ENCODE measurements at places on chromosomes 11 and 22. TPM values are rescaled to one million over a fixed set of nuclear protein-coding genes. Genes with fewer than 3 reads are reported as not detected.

The FOLH1 gene
- total RNA-seq = 14.0 TPM

The PICK1 gene
- 14.9 TPM for total RNA-seq

The C11orf86 gene
- not detected for total RNA-seq

The OR51B2 gene
- not detected for total RNA-seq

The SLC17A6 gene
- not detected for total RNA-seq

The MS4A7 gene
- total RNA-seq = 250 TPM

The WT1 gene
- total RNA-seq = 27.3 TPM

The GVQW3 gene
- 2.9 TPM for total RNA-seq

GRCh38 chr11:115475564-115475963 is 28.7 kb downstream of the CADM1 start:
- DNase-seq = no peak
- H3K4me3 ChIP-seq = no peak overlapping the region
- no peaks in the 10 kb centered on the region for H3K4me1 ChIP-seq
- no peaks in the 10 kb centered on the region for H3K36me3 ChIP-seq

DNA sequence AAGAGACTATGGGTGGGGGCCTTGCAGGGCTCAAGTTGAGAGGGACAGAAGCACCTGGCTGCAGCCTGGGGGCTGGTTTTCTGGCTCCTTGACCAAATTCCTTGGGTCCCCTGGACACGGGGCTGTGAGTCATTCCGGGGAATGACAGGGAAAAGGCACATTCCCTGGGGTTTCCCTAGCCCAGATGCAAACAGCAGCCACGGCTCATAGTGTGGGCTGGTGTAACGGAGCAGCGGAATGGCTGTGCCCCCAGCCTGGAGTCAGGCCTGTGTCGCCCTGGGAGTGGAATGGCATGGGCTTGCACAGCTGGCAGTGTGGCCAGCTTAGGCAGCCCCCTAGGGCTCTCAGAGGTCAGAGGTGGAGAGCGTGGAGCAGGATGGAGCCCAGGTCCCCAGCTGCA is 77.6 kb upstream of the KCNQ1OT1 start:
- no peak overlapping the region for H3K4me3 ChIP-seq
- H3K27ac ChIP-seq = no peak overlapping the region
- no peaks in the 10 kb centered on the region for H3K36me3 ChIP-seq
- DNase-seq = no peak

GRCh38 chr22:20606041-20606783 is 98.8 kb downstream of the MED15 start:
- peak; percentile 88 for DNase-seq
- peaks cover 11% of the 10 kb centered on the region for H3K4me1 ChIP-seq
- H3K36me3 ChIP-seq = no peaks in the 10 kb centered on the region
- no peak overlapping the region for H3K4me3 ChIP-seq
- H3K27me3 ChIP-seq = no peaks in the 10 kb centered on the region
- H3K27ac ChIP-seq = no peak overlapping the region

DNA sequence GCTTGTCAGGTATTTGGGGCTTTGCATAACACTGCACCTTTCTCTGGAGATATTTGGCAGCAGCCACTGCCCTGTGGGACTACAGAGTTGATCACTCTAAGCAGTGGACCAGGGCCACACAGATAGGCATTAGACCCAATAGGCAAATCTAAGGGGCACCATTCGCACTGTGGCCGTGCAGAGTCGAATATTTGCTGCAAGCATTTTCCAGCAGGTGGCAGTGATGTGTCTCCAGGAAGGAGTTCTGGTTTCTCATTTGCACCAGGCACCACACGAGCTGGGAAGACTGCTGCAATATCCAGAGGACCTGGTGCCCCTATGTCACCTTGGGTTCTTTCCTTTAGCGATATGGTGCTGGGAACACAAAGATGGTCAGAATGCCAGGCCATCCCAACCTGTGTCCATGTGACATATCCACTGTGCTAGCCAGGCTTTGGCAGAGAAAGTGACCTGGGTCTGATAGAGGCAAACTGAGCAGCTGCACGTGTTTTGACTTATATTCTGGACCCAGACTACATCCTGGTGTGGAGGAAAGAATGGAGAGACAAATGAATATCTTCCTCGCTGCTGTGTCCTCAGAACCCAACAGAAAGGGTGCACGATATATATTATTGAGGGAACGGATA is 318.7 kb downstream of the BUD13 start:
- no peaks in the 10 kb centered on the region for H3K36me3 ChIP-seq
- no peaks in the 10 kb centered on the region for H3K4me1 ChIP-seq
- H3K27me3 ChIP-seq = no peaks in the 10 kb centered on the region
- H3K27ac ChIP-seq = no peak overlapping the region
- no peak overlapping the region for H3K4me3 ChIP-seq

- no peak overlapping the region for H3K27ac ChIP-seq
- H3K36me3 ChIP-seq = no peaks in the 10 kb centered on the region
- no peak for DNase-seq
- H3K4me1 ChIP-seq = no peaks in the 10 kb centered on the region
- no peak overlapping the region for H3K4me3 ChIP-seq
Observed at GRCh38 chr22:44247923-44248892, 64.5 kb downstream of the SHISAL1 start.

DNA sequence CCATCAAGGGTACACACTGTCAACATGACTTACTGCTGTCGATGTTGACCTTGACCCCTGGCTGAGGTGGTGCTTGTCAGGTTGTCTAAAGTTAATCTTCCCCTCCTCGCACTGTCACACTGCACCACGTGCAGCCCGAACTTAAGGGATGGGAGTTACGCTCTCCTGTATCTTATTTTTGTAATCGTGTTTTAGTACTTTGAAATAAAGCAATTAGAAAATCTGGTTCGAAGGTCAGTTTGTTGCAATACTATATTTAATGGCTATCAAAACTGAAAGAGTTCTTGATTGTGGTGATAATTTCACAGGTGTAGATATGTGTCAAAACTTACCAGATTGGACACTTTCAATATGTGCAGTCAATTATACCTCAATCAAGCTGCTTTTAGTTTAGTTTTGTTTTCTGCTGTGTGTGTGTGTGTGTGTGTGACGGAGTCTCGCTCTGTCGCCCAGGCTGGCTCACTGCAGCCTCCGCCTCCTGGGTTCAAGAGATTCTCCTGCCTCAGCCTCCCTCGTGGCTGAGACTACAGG is 10.7 kb upstream of the ST14 start:
- H3K4me1 ChIP-seq = peaks cover 21% of the 10 kb centered on the region
- no peaks in the 10 kb centered on the region for H3K27me3 ChIP-seq
- peaks cover 5% of the 10 kb centered on the region for H3K36me3 ChIP-seq
- DNase-seq = no peak
- no peak overlapping the region for H3K4me3 ChIP-seq
- no peak overlapping the region for H3K27ac ChIP-seq

- peaks cover 7% of the 10 kb centered on the region for H3K4me1 ChIP-seq
- peaks cover 11% of the 10 kb centered on the region for H3K36me3 ChIP-seq
- no peak for DNase-seq
- no peaks in the 10 kb centered on the region for H3K27me3 ChIP-seq
- no peak overlapping the region for H3K4me3 ChIP-seq
- H3K27ac ChIP-seq = no peak overlapping the region
Observed at GRCh38 chr11:9158898-9159391, 67.5 kb upstream of the SCUBE2 start.

GRCh38 chr11:132471466-132471865 is 1060.8 kb downstream of the OPCML start:
- H3K4me3 ChIP-seq = no peak overlapping the region
- no peaks in the 10 kb centered on the region for H3K27me3 ChIP-seq
- no peak for DNase-seq
- H3K36me3 ChIP-seq = no peaks in the 10 kb centered on the region

DNA sequence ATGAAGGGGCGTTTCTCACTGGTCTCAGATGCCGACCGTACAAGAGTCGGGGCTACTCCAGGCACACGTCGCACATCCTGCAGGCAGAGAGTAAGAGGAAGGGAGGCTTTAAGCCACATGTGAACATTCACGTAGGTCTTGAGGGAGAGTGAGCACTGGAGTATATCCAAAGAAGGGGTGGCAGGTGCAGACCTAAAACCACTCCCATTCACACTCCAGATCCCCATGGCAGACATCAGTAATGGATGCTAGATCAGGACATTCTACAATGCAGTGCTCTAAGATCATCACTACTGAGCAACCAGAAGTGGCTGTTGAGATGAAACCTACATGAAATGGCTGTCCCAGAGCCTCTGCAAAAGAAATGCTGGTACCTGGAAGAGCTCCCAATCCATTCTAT is 39.0 kb downstream of the WT1 start:
- no peaks in the 10 kb centered on the region for H3K27me3 ChIP-seq
- H3K27ac ChIP-seq = no peak overlapping the region
- no peaks in the 10 kb centered on the region for H3K4me1 ChIP-seq
- no peaks in the 10 kb centered on the region for H3K36me3 ChIP-seq
- DNase-seq = no peak

DNA sequence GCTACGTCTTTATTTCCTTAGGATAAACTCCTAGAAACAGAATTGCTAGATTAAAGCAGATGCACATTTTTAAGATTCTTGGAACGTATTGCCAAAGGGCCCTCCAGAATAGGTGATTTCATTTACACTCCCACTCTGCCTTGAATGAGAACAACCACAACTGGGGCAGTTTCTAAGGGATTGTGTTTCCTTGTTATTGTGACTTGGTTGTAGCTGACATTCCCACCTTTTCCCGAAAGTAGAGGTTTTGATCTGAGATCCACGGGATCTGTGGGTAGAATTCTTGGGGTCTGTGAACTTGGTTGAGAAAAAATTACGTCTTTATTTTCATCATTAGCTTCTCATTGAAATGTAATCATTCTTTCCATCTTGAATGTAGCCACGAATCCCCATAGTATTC is 21.5 kb downstream of the LRRC32 start:
- H3K4me3 ChIP-seq = no peak overlapping the region
- no peak overlapping the region for H3K27ac ChIP-seq
- H3K36me3 ChIP-seq = no peaks in the 10 kb centered on the region

GRCh38 chr22:43817402-43817801 is 5.3 kb upstream of the EFCAB6 start:
- H3K4me1 ChIP-seq = peaks cover 13% of the 10 kb centered on the region
- H3K27me3 ChIP-seq = no peaks in the 10 kb centered on the region
- H3K4me3 ChIP-seq = no peak overlapping the region
- DNase-seq = no peak

DNA sequence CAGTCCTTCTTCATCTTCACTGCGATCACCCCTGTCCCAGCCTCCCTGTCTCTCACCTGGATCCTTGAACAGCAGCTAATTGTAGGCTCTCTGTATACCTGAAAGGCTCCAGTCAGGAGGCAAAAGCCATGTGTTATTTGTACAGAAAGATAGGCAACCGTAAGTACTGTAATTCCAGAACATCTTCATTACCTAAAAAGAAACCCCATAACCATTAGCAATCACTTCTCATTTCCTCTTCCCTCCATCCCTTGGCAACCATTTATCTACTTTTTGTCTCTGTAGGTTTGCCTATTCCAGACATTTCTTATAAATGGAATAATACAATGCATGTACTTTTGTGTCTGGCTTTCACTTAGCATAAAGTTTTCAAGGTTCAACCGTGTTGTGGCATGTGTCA is 17.8 kb downstream of the NAGA start:
- DNase-seq = no peak
- H3K4me1 ChIP-seq = no peaks in the 10 kb centered on the region
- H3K27me3 ChIP-seq = no peaks in the 10 kb centered on the region
- no peak overlapping the region for H3K27ac ChIP-seq
- H3K36me3 ChIP-seq = no peaks in the 10 kb centered on the region

- H3K27me3 ChIP-seq = no peaks in the 10 kb centered on the region
- no peak overlapping the region for H3K27ac ChIP-seq
- H3K36me3 ChIP-seq = peaks cover 11% of the 10 kb centered on the region
- no peak overlapping the region for H3K4me3 ChIP-seq
- no peak for DNase-seq
- H3K4me1 ChIP-seq = no peaks in the 10 kb centered on the region
Observed at GRCh38 chr22:43042101-43042780, 27.3 kb upstream of the PACSIN2 start.

GRCh38 chr11:47980088-47980906 is at the start of gene PTPRJ:
Gene PTPRJ (plus strand): TSS chr11:47980559. CDS start chr11:47980913, 354 bp downstream.
- peak within 1 kb of the TSS; percentile 84 for H3K4me3 ChIP-seq
- peak within 1 kb of the TSS; percentile 80 for H3K27ac ChIP-seq
- H3K27me3 ChIP-seq = no peaks in the 10 kb centered on the region
- peak; percentile 93 for DNase-seq
- H3K4me1 ChIP-seq = peaks cover 30% of the 10 kb centered on the region

- no peaks in the 10 kb centered on the region for H3K27me3 ChIP-seq
- no peaks in the 10 kb centered on the region for H3K36me3 ChIP-seq
- DNase-seq = peak; percentile 87
- peak overlapping the region; percentile 94 for H3K27ac ChIP-seq
- H3K4me3 ChIP-seq = peak overlapping the region; percentile 15
- H3K4me1 ChIP-seq = peaks cover 59% of the 10 kb centered on the region
Observed at GRCh38 chr22:42933485-42934091, 76.5 kb upstream of the ARFGAP3 start.

DNA sequence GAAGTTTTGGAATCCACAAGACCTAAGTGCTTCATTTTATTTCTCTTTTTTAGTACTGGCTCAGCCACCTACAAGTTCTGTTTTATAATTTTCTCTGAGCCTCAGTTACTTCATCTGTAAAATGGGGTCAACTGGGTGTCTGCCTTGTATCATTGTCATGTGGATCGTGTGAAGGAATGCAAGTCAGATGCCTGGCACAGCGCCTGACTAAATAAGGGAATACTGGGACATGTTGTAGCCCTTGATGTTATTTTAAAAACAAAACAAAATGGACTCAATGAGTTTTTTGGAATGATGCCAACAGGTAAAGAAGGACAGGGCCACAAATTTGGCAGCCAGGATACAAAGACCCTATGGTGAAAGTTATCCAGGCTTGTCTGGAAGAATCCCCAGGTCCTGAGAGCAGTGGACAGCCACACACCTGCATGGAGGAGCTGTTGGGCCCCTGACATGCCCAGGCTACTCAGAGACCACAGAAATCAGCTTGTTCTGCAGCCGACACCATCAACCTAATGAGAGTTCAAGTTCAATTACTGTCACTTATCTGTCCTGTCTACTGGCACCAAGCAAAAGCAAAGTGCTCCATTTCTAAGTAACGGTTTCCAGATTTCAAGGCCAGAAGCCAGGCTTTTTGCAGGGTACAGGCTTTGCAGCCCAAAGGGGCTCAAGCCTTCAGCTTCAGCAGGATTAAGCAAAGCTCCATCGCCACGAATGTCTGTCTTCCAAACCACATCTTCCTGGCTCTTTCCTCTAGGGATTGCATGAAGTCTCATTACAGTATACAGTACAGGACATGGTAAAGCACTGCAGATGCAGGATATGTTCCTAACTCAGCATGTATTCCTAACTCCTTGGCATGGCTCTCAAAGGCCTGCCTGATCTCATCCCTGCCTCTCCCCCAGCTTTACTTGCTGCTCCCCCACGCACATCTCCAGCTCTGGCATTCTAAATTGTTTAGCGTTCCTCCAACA is 18.4 kb downstream of the DKK3 start:
- no peaks in the 10 kb centered on the region for H3K27me3 ChIP-seq
- H3K4me3 ChIP-seq = no peak overlapping the region
- peaks cover 7% of the 10 kb centered on the region for H3K4me1 ChIP-seq
- no peak overlapping the region for H3K27ac ChIP-seq
- H3K36me3 ChIP-seq = no peaks in the 10 kb centered on the region
- DNase-seq = no peak

DNA sequence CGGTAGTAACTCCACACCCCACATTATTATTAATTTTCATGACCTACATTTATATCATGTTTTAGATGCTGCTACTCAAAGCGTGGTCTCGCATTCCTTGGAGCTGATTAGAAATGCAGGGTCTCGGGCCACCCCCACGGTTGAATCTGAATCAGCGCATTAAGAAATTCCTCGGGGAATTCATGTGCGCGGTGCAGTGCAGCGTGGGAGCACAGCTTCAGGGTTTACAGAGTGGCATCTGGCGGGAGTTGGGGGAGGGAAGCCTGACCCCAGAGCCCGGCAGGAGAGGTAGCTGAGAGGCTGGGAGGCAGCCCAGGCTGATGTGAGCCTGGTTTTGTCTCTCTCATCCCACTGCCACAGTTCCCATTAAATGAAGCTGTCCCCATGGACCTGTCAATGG is 48.1 kb upstream of the DAGLA start:
- no peaks in the 10 kb centered on the region for H3K36me3 ChIP-seq
- peaks cover 69% of the 10 kb centered on the region for H3K27me3 ChIP-seq
- no peaks in the 10 kb centered on the region for H3K4me1 ChIP-seq

Data from spleen (tissue), 13 donors.